DMS 273 treated with DMSO at 0.1 percent for 48 hours (cell line): ENCODE measurements at places on chromosomes 4 and X.

DNA sequence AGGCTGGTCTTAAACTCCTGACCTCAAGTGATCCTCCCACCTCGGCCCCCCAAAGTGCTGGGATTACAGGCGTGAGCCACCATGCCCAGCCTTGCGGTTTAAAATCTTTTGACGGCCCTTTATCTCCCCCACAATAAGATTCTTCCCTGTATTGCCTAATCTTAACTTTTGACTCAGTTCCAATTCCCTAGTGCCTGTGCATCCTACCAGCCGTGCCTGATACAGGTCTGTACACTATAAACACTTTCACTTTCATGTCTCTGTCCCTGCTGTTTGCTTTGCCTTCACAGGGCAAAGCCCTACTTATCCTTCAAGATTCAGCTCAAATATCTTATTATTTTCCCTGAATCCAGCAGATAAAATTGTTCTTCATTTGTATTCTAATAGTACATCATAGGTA, 74.6 kb downstream of the WDR44 start:
- no peak for DNase-seq

DNA sequence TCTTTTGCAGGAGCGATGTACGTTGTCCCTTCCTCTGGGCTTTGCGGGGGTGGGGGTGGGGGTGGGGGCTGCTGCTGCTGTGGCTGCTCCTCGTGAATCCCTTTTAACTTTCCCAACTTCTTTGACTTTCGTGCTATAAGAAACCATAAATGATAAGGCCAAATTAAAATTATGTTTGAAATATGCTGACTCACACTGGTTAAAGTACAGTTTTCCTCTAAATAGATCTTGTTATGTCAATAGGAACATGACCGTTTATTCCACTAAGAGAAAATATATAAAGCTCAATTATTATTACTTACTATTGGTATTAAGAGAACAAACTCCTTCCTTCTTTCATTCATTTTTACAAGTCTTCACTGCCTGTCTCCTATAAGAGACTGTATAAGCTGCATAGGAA, 287.4 kb downstream of the NR3C2 start:
- DNase-seq: no peak

DNA sequence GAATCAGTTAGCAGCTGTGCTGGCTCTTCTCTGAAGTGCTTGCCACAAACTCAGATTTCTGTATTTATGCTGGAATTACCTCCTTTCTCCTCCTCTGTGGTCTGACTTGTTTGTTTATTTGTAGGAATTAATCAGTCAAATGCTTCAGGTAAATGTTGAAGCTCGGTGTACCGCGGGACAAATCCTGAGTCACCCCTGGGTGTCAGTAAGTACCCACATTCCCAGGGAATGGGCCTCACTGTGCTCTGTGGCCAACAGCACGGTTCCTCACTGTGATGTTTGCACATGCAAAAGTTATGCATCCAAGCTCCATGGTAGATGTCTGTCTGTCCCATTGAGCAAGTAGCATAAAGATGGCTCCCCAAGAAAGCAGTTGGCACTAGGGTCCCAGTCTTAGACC, 169.9 kb downstream of the DCLK2 start:
- no peak for DNase-seq

DNA sequence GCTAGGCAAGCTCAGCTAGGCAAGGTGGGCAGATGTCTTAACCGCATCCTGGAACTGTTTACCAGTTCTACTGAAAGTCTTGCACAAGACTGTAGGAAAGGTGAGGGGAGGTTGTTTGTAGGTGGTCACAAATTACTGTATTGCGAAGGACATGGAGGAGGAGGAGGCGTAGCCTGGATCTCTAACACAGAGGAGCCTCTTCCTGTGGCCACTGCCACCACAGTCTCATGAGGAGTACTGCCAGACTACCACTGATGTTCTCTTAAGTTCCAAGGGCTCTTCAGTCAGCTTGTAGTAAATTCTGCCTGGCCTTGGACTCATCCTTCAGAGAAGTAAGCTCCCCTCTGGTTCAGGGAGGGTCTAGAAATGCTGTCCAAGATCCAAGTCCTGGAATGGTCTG, 258.6 kb downstream of the FAT4 start:
- DNase-seq: no peak

DNA sequence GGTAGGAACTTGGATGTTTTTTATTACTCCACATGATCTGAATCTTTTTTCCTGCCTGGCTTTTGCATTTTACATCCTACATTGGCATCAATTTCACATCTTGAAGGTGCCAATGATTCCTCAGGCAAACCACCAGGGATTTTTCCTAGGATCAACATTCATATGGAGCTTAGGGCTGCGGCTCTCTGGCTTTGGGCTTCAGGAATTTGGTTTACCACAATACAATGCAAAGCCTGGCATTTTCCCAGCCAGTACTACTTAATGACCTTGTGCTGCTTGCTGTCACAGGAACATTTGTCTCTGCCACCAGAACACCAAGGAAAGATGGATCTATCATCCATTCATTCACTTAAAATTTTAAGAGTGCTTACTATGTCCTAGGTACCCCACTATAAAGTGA, 180.7 kb downstream of the PDGFC start:
- DNase-seq: no peak

DNA sequence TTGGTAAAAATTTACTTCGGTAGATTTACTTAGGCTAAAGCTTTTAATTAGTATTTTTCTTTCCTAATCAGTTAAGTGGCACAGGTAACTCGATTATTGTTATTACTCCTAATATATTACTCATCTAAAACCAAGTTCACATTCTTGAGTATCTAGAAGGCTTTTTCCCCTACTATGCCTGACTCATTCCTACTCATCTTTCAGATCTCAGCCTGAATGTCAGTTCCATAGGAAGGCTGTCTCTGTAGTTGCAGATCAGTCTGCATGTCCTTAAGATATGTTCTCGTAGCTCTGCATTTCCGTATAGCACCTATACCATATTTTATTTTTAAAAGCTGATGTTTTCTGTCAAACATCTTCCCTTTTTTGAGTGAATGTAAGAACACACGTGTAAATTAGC, 5.9 kb upstream of the FAM184B start:
- no peak for DNase-seq

GRCh38 chr4:185534866-185535611, at the start of gene PDLIM3:
TSS of gene PDLIM3 (minus strand) at chr4:185535507. CDS start at chr4:185535434, 73 bp downstream.
- no peak for DNase-seq

GRCh38 chrX:30835373-30835772, 53.7 kb downstream of the TAB3 start:
- no peak for DNase-seq

- DNase-seq: no peak
Measured at GRCh38 chr4:94833394-94833793, 75.6 kb downstream of the BMPR1B start.
